ENCODE measurements at places on chromosomes 6 and 20.
A peak's percentile ranks its signal among the peaks of the same experiment; 100 is the strongest.

DNA sequence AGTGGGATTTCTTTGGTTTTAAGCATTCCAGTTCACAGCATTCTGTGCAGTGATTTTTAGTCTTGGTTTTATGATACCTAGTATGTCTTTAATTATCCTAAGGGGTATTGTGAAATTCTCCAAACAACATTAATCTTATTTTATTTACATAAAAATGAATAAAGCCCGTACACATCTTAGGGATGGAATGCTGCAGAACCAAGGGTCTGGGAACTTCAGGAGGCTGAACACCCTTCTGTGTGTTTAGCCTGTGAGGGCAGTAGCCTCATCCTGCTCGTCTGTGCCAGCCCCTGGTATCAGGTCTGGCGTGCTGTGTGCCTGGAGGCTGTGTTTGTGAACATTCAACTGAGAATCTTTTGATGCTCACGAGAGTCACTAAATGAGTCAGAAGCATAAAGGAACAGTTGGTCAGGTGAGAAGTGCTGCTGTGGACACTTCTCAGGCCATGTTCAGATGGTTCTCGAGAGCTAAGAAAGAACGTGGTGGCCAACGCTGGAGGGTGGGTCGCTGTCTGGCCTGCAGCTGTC, 25.2 kb upstream of the C20orf204 start:
- DNase-seq = no peak

DNA sequence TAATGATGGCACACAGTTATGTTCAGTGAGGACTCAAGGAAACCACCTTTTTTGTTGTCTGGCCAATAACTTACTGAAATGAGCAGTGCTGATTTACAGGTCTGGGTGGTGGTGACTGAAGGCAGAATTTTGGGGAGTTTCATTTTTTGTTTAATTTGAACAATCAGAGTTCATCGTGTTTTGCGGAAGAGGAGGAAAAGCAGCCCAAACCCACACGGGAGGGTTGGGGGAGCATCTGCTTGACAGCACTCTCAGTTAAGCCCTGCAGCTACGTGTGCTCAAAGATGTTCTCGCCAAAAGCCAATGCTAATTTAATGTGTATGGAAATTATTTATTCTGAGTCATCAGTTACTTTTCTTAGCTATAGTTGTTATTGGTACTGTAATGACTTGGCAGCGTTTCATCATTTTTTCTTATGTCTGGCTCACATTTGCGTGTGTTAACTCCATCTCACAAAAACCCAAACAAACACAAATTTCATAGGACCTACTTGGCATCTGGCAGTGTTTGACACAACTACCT, 89.2 kb downstream of the UST start:
- DNase-seq = no peak

DNA sequence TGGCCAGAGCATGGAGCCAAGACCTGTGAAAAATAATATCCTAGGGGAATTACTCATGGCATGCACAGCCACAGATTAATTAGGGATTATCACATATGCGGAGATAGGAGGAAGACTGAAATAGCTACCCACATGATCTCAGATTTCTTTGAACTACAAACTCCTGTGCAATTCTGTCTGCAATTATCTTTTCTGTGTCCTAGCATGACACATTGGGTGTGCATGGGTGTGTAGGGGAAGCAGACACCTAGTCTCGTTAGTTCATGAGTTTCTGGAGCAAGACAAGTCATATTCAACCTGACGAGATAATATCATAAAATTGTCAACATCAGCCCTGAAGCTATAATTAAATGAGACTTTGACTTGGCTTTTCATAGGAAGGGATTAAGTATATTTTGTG, 3.6 kb upstream of the SLC17A4 start:
- DNase-seq = no peak

DNA sequence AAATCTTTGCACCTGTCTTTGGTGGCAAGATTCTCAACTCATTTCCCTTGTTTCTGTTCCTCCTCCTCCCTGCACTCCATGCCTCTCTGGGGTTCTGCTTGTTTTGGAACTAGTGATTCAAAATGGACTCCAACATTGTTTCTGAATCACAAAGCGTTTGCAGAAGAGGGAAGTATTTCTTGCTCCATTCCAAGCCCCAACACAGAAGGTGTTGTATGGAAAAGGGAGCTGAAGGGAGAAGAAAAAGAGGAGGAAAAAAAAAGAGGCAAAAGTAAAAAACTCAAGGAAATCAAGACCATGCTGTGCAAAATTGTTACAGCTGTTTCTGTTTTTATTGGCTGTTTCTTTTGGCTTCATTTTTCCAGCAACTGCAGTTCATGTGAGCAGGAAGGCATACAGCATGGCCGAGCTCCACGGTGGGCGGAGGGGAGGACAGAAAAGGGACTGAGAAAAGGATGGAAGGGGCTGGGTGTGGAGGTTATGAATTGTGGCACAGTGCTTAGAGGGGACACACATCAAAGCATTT, 66.9 kb upstream of the PRL start:
- peak; percentile 45 for DNase-seq

- no peak for DNase-seq
Observed at GRCh38 chr20:15342991-15343523, 1005.6 kb upstream of the FLRT3 start.

GRCh38 chr20:62766716-62767115, 29.6 kb upstream of the MRGBP start:
- DNase-seq = peak; percentile 68

DNA sequence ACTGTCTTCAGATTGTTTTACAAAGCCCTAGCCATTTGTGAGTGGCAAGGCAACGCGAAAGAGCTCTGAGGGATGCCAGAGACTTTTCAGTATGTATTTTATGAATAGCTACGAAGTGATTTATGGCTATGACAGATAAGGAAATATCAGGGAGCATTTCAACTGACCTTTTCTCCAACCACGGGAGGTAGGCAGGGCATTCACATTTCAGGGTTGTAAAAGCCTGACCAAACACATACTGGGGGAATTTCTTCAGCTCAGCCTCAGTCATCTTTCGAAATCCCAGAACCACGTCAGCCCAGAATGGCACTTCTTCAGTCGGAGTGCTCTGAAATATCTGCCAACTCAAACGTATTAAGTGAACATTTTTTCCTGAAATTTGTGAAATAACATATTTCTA, 10.8 kb downstream of the DDO start:
- no peak for DNase-seq

DNA sequence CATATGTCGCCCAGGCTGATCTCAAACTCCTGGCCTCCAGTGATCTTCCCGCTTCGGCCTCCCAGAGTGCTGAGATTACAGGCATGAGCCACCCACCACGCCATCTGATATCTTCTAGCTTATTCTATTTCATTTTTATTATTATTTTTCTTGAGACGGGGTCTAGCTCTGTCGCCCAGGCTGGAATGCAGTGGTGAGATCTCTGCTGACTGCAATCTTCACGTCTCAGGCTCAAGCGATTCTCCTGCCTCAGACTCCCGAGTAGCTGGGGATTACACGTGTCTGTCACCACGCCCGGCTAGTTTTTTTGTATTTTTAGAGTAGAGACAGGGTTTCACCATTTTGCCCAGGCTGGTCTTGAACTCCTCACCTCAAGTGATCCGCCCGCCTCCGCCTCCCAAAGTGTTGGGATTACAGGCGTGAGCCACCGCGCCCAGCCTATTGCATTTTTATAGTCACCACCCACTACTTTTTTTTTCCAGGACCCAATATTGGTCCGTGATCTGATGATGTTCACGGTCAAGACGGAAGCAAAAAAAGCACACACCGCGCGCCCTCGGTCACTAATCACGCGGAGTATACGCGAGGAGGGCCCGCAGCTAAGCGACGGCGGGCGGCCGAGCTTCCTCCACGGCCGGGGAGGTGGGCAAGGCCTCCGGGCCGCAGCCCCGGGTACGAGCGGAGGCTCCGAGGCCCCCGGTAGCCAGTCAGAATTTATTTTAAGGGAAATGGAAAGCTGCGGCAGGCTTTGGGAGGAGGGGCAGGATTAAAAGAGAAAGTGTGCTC, 1.1 kb upstream of the LSM14B start:
- DNase-seq = no peak
